Mammary microvascular endothelial cell (primary cell): ENCODE measurements at places on chromosomes 6 and 20. TPM values are rescaled to one million over a fixed set of nuclear protein-coding genes. Genes with fewer than 3 reads are reported as not detected.

OR2H2 gene
- not detected in 2 replicates for total RNA-seq

MMP24 gene
- total RNA-seq: 0.07 and 0.44 TPM in 2 replicates

CFAP206 gene
- total RNA-seq: 0.20 and 0.40 TPM in 2 replicates

MAS1 gene
- not detected in 2 replicates for total RNA-seq

SPATA25 gene
- 1.3 TPM in 1 of 2 replicates, not detected in the other for total RNA-seq

SLC25A27 gene
- total RNA-seq: 0.10 and 0.53 TPM in 2 replicates

SLC52A3 gene
- total RNA-seq: 0.59 and 0.80 TPM in 2 replicates

LSM14B gene
- 20.3 and 21.2 TPM in 2 replicates for total RNA-seq

FAM162B gene
- total RNA-seq: 0.44 and 0.67 TPM in 2 replicates

ZNF165 gene
- total RNA-seq: 0.20 and 0.49 TPM in 2 replicates

DEFB124 gene
- not detected in 2 replicates for total RNA-seq

CD93 gene
- 375 and 394 TPM in 2 replicates for total RNA-seq

SLC35D3 gene
- not detected in 2 replicates for total RNA-seq

SPATA2 gene
- total RNA-seq: 3.1 and 4.4 TPM in 2 replicates

IBTK gene
- total RNA-seq: 22.1 and 22.6 TPM in 2 replicates

PLA2G7 gene
- 0.13 TPM in 1 of 2 replicates, not detected in the other for total RNA-seq

MYL9 gene
- 30.7 and 32.0 TPM in 2 replicates for total RNA-seq

ARHGAP18 gene
- 70.1 and 77.1 TPM in 2 replicates for total RNA-seq

HLA-DPB1 gene
- total RNA-seq: 31.0 and 37.8 TPM in 2 replicates

EDN1 gene
- total RNA-seq: 224 TPM in 2 replicates

TBX18 gene
- 0.25 and 1.1 TPM in 2 replicates for total RNA-seq

SLC22A7 gene
- total RNA-seq: not detected in 2 replicates

IDH3B gene
- 109 and 114 TPM in 2 replicates for total RNA-seq

POU3F2 gene
- total RNA-seq: not detected in 2 replicates

TNFRSF6B gene
- 298 and 328 TPM in 2 replicates for total RNA-seq

ARMH2 gene
- not detected in 2 replicates for total RNA-seq

ALDH5A1 gene
- 0.25 and 0.40 TPM in 2 replicates for total RNA-seq

STX11 gene
- total RNA-seq: 20.9 and 26.5 TPM in 2 replicates

ADGRB3 gene
- total RNA-seq: not detected in 2 replicates

STK35 gene
- 11.9 and 13.7 TPM in 2 replicates for total RNA-seq

PTK6 gene
- 0.05 TPM in 1 of 2 replicates, not detected in the other for total RNA-seq

RAD21L1 gene
- total RNA-seq: not detected in 2 replicates

CEP57L1 gene
- 17.4 and 19.9 TPM in 2 replicates for total RNA-seq

ASF1A gene
- 12.8 and 15.7 TPM in 2 replicates for total RNA-seq

HTR1B gene
- total RNA-seq: 5.9 and 6.1 TPM in 2 replicates

METTL24 gene
- not detected in 2 replicates for total RNA-seq

SPAG4 gene
- total RNA-seq: 3.2 and 5.1 TPM in 2 replicates

PTCHD4 gene
- total RNA-seq: 2.9 and 3.1 TPM in 2 replicates

MPC1 gene
- total RNA-seq: 33.5 and 35.8 TPM in 2 replicates

CEP162 gene
- total RNA-seq: 3.5 and 4.7 TPM in 2 replicates

UBD gene
- total RNA-seq: 23.4 and 24.5 TPM in 2 replicates

SLC22A3 gene
- total RNA-seq: not detected in 2 replicates

GJA1 gene
- 149 and 151 TPM in 2 replicates for total RNA-seq

IRF4 gene
- not detected in 2 replicates for total RNA-seq

CCN5 gene
- total RNA-seq: not detected in 2 replicates

TRAPPC3L gene
- 0.10 TPM in 1 of 2 replicates, not detected in the other for total RNA-seq

ZNF391 gene
- total RNA-seq: 0.27 and 0.64 TPM in 2 replicates

NEURL2 gene
- total RNA-seq: 2.2 and 2.3 TPM in 2 replicates

E2F1 gene
- total RNA-seq: 11.2 and 11.7 TPM in 2 replicates

SLC2A10 gene
- 1.9 and 3.3 TPM in 2 replicates for total RNA-seq

WFDC10B gene
- not detected in 2 replicates for total RNA-seq

HLA-DRA gene
- total RNA-seq: not detected in 2 replicates

CST4 gene
- 0.25 TPM in 1 of 2 replicates, not detected in the other for total RNA-seq

ECT2L gene
- total RNA-seq: not detected in 2 replicates

CRISP3 gene
- total RNA-seq: not detected in 2 replicates

LHFPL5 gene
- total RNA-seq: 0.20 TPM in 1 of 2 replicates, not detected in the other
